ENCODE measurements at places on chromosomes 3 and 15.

GRCh38 chr3:196192036-196192523 lies 19.1 kb downstream of the ZDHHC19 start:
- no peak for DNase-seq

DNA sequence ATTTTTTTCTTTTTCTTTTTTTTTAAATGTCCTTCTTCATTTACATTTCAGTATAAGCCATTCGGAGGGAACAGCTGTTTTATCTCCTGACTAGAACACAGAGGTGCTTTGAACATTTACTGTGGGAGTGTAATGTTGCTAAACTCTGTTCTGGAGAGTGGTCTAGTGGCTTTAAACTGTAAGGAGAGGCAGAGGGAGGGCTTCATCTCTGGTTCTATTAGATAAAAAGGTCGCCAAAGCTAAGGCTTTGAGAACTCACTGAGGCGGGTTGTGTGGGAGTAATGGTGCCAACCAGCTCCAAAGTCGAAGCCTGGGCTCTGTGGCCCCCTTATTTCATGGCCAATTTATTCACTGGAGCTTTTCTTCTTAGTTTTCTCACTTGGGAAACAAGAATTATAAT lies 133.2 kb downstream of the ANXA2 start:
- DNase-seq, result no peak

- DNase-seq, result peak; percentile 44
Measured at GRCh38 chr15:45871121-45871855, 236.5 kb downstream of the SQOR start.

- no peak for DNase-seq
Measured at GRCh38 chr15:37701230-37701629, 233.2 kb upstream of the TMCO5A start.

DNA sequence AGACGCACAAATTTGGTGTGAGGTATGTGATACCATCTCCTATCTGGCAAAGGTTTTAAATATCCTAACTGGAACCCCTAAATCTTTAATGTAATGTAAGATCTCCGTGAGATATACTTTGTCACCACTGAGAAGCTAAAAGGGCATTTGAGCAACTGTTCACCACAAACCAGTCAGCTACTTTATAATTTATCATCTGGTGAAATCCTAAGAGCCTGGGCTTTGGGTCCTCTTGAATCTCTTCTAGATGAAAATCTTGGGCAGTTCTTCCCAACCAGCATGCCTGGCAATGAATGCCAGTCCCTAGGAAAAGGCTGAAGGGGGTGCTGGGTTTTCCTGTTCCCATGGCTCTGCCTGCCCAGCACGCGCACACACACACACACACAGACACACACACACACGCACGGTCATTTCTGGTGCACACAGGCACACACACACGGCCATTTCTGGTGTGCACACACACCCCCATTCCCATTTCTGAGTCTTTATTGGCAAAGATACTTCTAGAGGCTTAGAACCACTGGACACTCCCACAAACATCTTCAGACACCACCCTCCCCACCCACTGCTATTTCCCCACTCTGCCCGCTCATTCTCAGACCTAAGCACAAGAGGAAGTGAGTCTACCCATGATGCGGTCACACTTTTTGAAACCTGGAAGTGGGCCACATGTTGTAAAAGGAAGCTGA lies 72.6 kb downstream of the MYO1E start:
- peak; percentile 59 for DNase-seq

- DNase-seq, result no peak
Measured at GRCh38 chr15:78392430-78392829, 45.6 kb upstream of the IREB2 start.

DNA sequence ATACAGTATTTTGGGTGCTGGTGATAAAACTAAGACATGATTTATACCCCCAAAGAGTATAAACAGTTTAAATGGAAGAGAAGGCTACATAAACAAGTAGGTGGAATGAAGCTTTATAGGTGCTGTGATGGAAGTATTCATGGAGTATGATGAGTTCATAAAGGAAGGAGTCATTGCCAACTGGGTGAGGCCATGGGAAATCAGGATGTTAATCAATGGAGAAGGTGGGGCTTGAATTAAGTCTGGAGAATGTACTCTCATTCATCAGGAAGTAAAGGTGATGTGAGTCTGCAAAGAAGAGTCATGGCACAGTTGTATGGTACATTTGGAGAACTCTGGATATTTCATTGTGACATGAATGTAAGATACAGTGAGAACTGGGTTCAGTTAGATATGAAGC lies 147.5 kb upstream of the MME start:
- DNase-seq, result no peak

DNA sequence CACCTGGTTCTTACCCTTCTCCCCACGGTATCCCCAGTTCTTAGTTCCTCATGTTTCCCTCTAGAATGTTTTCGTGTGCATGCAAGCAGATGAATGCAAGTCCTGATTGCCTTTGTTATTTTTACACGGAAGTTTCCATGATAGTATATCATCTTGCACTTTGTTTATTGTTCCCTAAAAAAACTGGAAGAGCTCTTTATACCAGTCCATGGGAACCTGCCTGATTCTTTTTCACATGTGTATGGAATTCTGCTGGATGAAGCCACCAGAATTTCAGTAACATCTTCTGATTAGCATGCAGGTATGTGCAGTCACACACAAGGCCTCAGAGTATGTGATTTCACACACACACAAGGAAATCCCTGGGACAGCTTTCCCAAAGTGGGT lies 16.0 kb upstream of the LRRK1 start:
- DNase-seq, result no peak

- no peak for DNase-seq
Measured at GRCh38 chr3:16330351-16330750, 65.3 kb downstream of the OXNAD1 start.

DNA sequence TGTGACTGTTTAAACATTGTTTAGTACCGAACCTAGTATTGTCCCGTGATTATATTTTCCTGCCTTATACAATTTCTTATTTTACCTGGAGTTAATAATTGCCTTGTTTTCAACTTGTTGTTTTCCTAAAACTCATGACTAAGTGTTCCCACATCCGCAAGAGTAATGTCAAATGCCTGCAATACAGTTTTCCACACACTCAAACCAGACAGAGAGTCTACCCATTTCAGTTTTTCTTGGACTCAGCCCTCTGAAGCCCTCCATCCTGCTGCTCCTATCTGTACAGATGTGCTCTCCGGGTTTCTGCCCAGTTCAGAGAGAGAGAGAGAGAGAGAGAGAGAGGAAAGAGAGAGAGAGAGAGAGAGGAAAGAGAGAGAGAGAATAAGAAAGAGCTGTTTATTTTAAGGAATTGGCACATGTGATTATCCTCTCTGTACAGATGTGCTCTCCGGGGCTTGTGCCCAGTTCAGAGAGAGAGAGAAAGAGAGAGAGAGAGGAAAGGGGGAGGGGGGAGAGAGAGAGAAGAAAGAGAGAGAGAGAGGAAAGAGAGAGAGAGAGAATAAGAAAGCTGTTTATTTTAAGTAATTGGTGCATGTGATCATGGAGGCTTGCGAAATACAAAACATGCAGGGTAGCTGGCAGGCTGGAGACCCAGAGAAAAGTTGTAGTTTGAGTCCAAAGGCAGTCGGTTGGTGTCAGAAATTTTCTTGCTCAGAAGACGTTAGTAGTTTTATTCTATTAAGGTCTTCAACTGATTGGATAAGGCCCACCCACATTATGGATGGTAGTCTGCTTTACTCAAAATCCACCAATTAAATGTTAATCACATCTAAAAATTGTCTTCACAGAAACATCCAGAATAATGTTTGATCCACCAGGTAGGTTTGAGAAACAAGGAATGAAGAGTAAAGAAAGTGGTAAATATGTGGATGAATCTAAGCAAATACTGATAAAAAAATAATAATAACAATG lies 104.1 kb upstream of the GOLGA8J start:
- DNase-seq, result no peak

- DNase-seq, result no peak
Measured at GRCh38 chr3:177466074-177466473, 268.8 kb upstream of the TBL1XR1 start.

- no peak for DNase-seq
Measured at GRCh38 chr15:73141216-73141900, 89.1 kb downstream of the NEO1 start.

DNA sequence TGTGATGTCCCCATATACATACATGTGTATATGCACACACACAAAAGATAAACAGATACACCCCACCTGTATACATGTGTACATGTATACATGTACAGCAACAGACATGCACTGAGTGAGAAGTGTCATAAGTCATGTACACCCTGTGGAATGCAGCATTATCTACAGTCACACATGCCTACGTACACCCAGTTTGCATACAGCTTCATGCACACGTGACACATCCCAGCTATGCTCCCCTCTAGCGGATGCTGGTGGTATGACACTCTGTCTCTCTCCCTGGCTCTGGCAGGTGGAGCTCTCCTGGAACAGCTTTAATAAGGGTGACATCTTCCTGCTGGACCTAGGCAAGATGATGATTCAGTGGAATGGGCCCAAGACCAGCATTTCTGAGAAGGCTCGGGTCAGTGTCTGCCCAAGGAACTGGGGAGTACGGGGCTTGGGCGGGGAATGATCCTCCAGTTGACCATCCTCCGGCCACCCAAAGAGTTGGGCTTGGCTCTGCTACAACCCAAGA lies 6.3 kb downstream of the VILL start:
- peak; percentile 84 for DNase-seq

- DNase-seq, result no peak
Measured at GRCh38 chr3:114034787-114035545, 21.4 kb downstream of the CCDC191 start.

GRCh38 chr3:148318240-148318639 lies 379.5 kb upstream of the AGTR1 start:
- no peak for DNase-seq

- no peak for DNase-seq
Measured at GRCh38 chr15:35159170-35159569, 74.1 kb upstream of the NANOGP8 start.

- DNase-seq, result peak; percentile 34
Measured at GRCh38 chr3:159781867-159782266, 206.8 kb upstream of the IL12A start.

GRCh38 chr3:196399485-196399945 lies 32.7 kb downstream of the UBXN7 start:
- peak; percentile 78 for DNase-seq

DNA sequence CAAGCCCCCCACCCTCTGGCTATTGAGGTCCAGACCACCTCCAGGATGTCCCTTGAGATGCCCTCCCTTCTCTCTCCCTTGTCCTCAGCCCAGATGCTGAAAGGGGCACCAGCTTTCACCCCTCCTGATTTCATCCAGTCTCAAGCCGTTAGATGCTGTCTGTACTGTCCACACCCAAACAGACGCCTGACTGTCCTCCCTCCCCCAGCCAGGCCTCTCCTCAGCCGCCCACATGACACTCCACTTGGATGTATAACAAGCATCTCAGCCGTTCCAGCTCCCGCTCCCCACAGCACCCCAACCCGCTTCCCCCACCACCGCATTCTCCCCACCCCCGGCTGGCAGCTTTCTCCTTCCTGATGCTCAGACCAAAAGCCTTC lies 25.0 kb upstream of the CYP11A1 start:
- no peak for DNase-seq

DNA sequence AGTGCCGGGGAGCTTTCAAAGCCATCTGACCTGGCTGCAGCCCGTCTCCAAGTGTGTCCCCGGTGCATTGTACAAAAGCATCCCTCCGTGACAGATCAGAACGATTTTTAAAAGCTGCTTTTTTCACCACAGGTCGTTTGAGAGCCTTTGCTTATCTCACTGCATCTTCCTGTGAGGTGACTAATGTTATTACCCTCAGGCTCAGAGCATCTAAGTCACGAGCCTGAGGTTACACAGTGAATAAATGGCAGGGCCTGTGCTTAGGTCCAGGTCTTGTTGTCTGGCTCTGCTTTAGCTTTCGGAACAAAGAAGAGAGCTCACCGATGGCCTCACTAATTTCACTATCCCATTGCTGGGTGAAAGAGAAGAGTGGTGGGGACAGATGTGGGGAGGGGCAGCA lies 83.3 kb downstream of the SEC22A start:
- DNase-seq, result no peak

- DNase-seq, result no peak
Measured at GRCh38 chr3:155809181-155809580, 3.1 kb upstream of the C3orf33 start.

Data from SW480 (cell line).